Adrenal gland (tissue), 19 donors: ENCODE measurements at places on chromosomes 7 and 10.
A peak's percentile ranks its signal among the peaks of the same experiment; 100 is the strongest.

- no peak for DNase-seq
Measured at GRCh38 chr10:69772933-69773704, 28.6 kb upstream of the COL13A1 start.

GRCh38 chr7:159231017-159231416 lies 86.3 kb upstream of the VIPR2 start:
- DNase-seq: no peak

GRCh38 chr7:127582361-127582760 lies 3.0 kb downstream of the GCC1 start:
- DNase-seq: peak; percentile 58

DNA sequence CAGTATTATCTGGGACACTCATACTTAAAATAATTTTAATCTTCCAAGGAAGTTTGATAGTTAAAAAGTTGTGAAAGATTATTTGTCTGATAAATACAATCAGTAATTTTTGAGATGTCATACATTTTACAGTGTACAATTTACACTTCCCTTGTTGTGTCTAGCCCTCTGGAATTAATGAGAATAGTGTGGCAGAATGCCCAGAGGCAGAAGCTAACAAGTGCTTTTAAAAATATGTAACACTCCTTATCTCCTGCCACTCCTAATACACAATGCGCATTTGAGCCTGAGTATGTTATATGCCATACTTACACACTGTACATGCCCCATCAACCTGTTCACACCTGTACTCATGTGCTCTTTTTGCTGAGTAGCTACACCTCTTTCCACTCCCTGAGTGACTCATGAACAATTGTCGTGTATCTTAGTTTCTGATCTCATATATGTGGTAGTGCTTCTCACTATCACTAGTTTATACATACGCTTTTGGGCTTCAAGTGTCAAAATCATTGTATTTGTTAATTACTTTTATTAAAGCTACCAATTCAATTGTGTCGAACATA lies 106.9 kb upstream of the GNAI1 start:
- no peak for DNase-seq

DNA sequence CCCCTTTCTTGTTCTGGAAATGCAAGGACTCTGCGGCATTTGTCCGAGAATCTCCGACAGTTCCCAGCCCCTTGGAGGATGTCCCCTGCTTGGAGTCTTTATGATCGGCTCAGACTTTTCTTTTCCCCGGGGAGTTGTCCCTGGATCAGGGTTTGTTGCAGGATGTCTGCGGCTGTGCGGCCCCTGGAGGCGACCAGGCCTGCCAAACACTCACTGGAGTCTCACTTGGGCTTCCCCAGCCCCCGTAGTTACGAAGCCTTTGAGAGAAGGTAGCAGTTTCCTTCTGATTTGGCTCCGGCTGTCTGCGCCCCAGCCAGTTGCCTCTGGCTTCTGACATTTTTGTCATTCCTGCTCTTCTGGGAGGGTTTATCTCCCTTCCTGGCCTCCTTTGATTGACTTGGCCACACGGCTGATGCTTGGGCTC lies 16.1 kb downstream of the COL26A1 start:
- DNase-seq: no peak

GRCh38 chr7:81690688-81691087 lies 79.2 kb downstream of the HGF start:
- DNase-seq: no peak
